ENCODE measurements at places on chromosomes 6 and 20.

DNA sequence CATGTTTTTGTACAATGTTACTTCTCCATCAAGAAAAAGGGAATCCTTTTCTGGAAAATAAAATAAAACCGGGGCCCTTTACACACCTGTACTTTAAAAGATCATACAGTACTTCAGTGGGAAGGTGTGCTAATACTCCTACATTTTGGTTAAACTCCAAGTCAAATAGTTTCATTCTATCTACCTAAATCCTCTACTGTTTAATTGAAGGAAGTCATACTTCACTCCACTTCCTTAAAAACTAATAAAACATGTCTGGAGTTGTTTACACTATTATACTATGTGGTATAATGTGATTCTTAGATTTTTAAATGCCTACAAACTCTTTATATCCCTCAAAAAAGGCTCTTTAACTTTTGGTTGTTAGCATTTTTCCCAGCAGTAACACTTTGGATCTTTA is 18.6 kb upstream of the HBS1L start:
- DNase-seq, result no peak

GRCh38 chr6:139693735-139694134 is 319.3 kb upstream of the CITED2 start:
- DNase-seq, result no peak

DNA sequence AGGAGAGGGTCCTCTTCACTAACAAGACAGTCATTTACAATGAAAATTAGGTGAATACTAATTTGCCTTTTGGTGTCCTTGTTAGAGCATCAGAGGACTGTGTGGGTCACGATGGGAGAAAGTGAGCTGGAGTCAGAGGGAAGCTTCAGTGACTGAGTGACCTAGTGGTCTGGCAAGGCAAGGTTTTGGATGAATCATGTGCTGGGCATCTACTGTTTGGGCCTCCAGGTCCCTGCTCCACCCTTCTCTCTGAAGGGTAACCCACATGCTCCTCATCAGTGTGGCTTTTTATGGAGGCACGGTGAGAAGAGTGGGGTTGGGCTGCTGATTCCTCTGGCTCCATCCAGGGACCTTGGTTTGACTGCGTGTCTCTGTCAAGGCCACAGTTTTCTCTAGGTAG is 60.5 kb upstream of the EXOC2 start:
- DNase-seq, result no peak

- no peak for DNase-seq
Measured at GRCh38 chr6:134752445-134752844, 197.5 kb downstream of the ALDH8A1 start.

- no peak for DNase-seq
Measured at GRCh38 chr6:36641543-36641942, 37.0 kb upstream of the CDKN1A start.

DNA sequence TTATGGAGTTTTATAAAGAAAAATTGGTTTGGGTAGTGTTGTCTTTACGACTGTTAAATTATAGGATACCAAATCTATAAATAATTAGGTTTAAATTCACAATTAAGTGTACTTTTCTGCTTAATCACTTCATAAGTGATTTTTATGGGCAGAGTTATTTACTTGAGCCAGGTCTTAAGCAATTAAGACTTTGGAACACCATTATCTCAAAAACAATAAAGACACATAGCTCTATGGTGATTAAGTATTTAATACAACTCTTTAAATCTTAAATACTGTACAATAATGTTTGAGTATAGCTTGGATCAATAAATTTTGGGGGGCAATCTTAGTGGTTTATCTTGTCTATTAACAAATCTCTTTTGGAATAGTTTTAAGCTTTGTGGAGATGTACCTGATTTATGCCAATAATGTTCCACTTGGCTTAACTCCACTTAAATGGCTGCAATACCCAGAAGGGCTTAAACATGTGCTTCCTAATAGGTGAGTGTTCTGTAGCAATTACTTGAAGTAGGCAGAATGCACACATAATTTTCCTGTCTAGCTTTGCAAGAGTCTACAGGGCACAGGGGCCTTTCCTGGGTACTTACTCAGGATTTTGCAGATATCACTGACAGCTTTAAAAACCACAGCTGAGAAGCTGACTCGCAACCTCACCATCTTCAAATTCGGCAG is 7.5 kb downstream of the FERMT1 start:
- DNase-seq, result no peak

- DNase-seq, result no peak
Measured at GRCh38 chr20:52905241-52905994, 66.7 kb upstream of the TSHZ2 start.

DNA sequence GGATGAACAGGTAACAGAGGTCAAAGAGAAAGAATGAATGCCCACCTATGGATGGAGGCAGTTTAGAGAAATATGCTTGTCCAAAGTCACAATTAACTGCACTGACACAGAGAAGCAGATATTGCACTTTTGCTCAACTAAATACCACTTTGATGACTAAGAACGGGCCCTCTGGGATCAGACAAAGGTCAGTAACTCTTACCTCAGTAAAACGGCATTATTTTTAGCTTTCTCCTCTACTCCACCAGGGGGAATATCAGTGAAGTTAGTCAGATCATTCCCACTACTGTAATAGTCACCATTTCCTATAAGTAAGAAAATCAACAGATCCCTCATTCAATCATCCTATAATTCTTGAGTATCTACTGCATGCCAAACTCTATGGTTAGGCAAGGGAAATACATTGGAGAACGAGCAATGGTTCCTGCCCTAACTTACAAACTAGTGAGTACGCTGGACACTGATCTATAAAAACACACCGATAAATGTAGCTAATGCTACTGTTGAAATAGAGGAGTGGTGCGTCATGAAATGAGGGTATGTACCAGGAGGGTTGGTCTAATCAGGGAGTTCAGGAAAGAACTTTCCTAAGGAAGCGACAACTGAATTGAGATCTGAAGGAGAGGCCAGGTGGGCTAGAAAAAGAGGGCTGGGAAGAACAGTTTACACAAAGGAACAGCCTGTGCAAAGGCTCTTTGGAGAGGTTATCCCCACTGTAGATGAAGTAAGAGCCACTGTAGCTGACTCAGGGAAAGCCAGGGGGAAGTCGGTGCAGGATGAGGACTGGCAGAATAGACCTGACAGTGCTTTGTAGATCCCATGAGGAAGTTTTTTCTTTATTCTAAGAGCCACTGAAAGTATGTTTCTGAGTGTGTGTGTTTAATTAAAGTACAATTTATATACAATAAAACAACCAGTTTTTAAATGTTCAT is 9.2 kb downstream of the ECI2 start:
- DNase-seq, result peak; percentile 89

Data from cardiac muscle cell (in vitro differentiated cells and primary cell).